Renal cortical epithelial cell (primary cell): ENCODE measurements at places on chromosomes 3 and 15.

DNA sequence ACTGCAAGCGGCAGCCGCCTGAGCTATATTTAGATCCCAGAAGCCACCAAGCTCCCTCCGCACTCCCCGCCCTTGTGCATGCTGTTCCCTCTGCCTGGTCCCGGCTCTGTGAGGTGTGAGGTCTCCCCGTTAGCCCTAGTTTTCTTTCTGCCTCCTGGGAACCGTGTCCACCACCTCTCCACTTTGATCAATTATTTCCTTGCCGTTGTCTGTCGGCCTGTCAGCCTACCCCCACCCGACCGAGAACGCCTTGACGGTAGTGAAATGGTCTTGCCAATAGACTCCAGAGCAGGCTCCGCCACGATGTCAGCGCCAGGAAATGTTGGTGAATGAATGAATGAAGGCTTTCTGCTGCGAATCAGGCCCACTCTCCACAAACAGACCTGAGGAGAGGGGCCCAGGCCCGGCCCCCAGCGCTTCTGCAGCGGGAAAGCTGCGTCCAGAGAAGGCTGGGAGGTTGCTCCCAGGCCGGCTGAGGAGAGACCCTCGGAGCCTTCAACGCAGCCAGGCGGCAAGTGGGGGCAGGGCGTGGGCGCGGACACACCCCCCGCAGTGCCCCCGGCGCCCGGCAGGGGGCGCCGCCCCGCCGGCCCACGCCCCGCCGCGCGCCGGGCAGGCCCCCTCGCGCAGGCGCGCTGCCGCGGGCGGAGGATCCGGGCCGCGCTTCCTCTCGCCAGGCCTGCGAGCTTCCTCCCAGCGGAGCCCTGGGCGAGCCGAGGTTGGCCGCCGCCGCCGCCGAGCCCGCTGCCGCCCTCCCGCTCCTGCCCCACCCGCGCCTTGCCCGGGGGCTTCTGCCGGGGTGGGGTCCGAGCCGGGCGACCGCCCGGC is at the start of gene CSK:
Gene CSK, plus strand, starts transcription at position 650 of the 828 bp plus-strand sequence. CDS start 16,218 bp downstream, outside the sequence.
- no peak for DNase-seq

DNA sequence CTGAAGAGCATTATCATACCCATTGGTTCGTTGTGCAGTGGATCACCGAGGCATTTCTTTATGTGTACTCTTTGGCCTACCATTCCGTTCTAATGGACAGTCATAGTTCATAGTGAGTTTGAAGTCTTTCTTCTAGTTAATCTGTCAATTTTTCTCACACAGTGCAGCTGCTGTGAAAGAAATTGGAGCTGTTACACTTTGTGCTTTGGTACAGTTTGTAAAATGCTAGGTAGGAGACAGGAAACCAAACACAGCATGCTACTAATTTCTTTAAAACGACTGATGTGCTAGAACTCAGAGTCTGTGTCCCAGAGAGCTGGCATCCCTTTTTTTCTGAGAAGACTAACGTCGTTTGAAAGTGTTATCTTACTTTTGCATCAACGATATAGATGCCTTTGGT is 218.9 kb downstream of the CNTN4 start:
- no peak for DNase-seq

- peak; percentile 55 for DNase-seq
Observed at GRCh38 chr3:14223595-14223994, 45.0 kb downstream of the LSM3 start.

DNA sequence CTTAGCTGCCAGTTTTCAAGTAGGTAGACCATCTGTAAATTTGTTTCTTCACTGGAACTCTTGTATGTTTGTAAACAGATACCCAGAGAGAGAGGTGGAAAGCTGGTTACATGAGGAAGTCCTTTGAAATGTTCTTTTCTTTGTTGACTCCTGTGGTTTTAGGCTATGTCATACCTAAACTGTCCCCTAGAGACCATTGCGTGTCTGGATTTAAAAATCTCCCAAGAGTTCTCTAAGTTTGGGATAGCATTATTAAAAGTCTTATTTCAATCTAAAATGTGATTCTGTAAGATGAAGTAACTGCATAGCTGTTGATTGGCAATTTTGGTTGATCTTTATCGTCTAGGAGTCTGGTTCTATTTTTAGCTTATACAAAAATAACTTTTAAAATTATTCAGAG is 127.2 kb downstream of the GHSR start:
- peak; percentile 72 for DNase-seq

GRCh38 chr3:52086976-52087663 is 30.7 kb upstream of the DUSP7 start:
- no peak for DNase-seq

- no peak for DNase-seq
Observed at GRCh38 chr15:40688932-40689799, 5.8 kb upstream of the RAD51 start.

DNA sequence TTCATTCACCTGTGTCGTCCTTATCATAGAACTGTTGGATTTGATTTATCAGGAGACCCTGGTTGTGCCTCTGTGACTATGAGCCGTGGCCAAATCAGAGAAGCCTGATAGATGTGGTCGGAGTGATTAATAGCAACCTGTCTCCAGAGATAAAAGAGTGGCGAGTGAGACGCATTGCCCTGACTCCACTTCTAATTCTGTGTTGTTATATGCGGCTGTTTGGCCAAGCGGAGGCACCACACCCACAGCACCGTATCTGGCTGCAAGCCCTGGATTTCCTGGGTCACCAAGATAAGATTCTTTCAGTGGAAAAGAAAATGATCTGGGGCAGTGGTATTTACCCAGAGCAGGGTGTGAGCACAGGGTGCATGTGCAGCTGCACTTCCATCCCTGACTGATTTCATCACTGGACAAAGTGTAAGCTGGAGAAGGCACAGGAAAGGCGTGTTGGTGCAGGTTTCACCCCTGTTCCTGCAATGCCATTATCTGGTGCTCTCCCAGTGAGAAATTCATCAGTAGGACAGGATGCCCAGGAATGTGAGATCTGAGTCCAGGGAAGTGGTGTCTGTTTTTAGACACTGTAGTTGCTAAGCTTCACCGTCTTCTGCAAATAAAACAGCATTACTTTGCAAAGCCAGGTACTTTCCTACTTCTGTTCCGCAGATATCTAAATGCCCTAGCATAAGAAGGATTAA is 84.6 kb downstream of the CD47 start:
- DNase-seq, result peak; percentile 51

DNA sequence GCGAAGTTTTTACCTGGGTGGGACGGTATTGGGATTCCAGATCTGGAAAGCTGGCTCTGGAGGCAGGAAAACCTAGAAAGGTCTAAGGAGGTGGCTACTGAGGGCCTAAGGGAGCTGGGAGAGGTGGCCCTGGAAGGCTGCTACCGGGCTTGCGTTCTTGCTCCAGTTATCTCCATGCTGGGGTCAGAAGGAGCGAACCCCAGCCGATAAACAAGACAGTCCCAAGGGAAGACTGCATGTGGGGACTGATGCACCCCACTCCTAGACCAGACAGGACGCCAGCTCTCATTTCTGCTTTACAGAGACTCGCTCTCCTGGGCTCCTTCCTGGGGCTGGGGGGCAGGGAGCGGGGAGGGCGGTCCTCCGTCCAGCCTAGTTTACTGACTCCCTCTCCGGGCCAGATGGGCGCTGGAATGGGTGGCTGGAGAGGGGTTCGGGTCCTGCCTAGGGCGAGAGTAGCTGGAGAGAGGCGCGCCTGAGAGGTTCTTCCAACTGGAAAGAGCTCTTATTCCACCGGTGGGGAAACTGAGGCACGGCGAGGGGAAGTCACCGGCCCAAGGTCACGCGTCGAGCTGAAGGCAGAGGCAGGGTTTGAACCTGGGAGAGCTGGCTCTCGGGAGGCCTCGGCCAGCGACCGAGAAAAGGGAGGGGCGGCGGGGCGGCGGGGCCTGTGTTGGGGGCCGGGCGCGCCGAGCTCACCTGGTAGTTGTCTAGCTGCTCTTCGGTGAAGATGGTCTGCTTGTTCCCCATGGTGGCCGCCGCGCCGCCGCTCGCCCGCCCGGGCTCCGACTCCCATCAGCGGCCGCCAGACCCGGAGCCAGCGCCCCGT is 565 bp downstream of the CIB2 start:
- DNase-seq, result no peak

DNA sequence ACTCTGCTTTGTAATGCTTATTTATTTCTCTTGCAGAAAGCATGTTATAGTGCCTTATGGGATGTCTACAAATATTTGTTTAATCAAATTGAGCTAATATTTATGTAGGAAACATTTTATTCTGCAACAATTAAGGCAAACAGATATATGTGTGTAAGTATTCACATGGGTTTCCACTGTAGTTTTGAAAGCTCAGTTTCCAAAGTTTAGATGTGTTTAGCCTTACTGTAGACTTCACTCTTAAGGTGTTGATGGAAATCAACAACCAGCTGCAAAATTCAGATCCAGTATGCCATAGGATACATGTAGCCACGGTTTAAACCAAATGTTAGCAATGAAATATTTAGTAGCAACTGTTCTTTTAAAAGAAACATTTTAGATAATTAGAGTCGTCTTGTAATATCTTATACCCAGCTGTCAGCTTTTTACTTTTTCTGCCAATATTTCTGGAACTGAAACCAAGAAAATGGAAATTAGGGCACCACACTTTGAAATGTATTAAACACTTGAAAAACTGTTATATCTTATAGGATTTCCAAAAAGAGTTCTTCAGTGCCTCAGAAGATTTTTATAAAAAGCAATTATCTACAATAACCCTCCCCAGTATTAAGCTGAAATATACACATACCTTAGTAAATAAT is 18.5 kb downstream of the PIK3CA start:
- no peak for DNase-seq

DNA sequence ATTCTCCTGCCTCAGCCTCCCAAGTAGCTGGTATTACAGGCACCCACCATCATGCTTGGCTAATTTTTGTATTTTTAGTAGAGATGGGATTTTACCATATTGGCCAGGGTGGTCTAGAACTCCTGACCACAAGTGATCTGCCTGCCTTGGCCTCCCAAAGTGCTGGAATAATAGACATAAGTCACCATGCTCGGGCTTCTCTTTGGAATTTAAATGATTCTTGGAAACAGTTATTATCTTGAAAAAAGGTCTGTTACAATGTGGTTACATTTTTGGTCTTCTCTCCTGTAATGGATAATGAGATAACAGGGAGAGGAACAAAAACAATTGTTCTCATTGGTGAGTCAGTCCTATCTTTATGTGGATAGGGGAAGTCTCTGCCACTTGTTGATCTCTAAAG is 59.8 kb upstream of the AADACL2 start:
- DNase-seq, result peak; percentile 41

DNA sequence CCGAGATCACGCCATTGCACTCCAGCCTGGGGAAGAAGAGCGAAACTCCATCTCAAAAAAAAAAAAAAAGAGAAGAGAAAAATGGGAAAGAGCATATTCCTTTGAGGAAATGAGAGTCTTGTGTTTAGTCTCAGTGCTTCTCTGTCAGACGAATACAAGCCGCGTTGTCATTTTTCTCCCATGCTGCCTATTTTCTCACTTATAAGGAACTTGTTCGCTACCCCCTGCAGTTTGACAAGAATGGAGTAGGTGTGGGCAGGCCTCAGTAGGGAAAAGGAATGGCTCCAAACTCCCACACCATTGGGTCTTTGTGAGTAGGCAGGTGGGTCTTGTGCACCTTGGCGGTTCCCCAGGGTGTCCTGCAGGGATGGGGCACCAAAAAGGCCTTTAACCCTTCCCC is 6.5 kb downstream of the GPR160 start:
- DNase-seq, result no peak

DNA sequence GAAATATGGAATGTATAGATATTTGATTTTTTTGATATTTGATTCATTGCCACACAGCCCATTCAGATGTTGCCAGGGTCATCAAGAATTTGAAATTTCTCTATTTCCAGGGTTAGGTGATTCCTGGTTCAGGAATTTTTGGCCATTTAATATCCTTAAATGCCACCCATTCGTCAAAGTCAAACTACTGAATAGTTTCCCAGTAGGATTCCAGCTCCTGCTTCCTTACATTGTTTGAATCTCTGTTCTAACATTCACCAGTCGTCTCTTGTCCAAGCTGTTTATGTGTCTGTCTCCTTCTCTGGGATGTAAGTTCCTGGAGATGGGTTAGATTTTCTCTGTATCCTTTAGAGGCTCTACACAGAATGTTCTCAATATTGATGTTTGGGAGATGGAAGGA is 124.9 kb upstream of the TLE3 start:
- DNase-seq, result no peak

DNA sequence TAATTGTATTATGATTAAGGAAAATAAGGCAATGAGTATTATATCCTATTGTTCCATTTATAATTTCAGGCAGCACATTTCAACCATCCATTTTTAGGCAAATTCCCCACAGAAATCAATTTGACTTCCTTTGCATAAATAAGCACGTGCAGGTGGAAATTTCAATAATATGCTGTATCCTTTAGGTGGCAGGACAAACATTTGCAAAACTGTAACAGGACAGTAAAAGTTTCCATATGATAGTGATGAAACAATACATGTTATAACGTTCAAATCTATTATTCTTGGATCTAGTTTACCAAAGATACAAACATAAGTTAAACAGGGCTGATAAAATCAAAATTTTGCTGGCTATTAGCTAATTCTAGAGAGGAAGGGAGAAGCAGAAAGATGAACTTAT is 8.5 kb downstream of the UACA start:
- DNase-seq, result no peak

- DNase-seq, result no peak
Observed at GRCh38 chr3:187648177-187648576, 22.0 kb downstream of the SST start.

- no peak for DNase-seq
Observed at GRCh38 chr3:130405956-130406355, 60.5 kb downstream of the COL6A5 start.

DNA sequence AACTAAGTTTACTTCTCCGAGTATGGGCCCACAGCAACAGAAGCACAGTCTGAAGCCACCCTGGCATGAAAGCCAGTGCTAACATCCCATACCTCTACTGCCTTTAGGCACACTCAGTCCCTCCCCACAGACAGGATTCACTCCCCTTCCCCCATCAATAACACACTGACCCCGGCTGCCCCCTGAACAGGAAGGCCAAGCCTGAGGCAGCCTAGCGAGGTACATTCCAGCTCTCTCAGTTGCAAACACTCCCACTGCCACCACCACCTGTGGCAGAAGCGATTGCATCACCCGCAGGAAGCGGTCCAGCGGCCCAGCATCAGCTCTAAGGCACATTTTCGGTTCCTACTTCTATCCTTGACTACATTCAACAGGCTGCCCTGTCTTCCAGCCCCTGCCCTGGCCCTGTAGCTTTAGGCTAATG is 7.0 kb upstream of the BMF start:
- DNase-seq, result peak; percentile 80

GRCh38 chr15:51096976-51097375 is 2.3 kb upstream of the TNFAIP8L3 start:
- DNase-seq, result no peak
